ENCODE measurements at places on chromosomes 6 and 20.

GRCh38 chr6:5672581-5673011 lies 334.1 kb downstream of the NRN1 start:
- no peak for DNase-seq

DNA sequence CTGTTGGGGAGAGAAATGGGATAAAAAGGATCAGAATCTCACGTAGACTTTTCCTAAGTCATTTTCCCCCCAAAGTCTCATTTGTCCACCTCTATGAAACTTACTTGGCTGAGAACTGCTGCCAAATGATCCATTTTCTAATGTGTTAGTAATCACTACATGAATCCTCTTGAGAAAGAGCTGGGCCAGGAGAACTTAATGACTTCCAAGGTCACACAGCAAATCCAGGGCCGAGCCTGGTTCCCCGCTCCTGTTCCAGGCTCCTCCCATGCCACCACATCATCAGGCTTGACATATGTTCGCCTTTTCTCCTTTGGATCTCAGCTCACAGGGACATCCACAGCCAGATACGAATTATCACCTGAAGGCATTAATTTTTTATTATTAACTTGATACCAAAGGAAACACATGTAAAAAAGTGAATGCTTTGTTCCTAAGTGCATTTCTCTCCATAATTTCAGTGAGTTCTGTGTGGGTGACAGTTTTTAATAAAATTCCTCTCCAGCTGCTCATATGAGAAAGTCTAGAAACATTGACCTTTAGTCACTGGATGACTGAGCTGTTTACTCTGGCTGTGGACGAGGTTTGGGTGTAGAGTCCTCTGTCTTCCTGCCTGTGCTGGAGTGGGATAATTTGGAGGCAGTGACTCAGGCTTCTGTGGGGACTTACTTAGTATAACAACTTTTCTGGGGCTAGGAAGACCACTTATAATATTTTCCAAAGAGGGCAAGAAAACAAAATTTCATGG lies 276.3 kb downstream of the PAX1 start:
- DNase-seq: no peak

GRCh38 chr6:105428342-105428957 lies 25.6 kb upstream of the PREP start:
- DNase-seq: no peak

DNA sequence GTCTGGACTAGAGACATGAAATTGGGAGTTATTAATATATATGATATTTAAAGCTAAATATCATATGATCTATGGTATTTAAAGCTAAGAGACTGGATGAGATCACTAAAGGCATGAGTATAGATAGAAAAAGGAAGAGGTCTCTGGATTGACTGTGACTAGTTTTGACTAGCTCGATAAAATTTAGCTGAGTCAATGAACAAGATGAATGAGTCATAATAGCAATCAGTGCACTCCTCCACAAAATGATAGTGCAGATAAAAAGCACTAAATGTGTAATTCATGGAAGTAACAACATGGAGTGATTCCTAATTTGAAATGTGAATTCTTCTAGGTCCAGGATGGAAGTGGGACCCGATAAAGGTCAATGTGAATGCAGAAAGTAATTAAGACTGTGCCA lies 127.4 kb downstream of the PFDN4 start:
- no peak for DNase-seq

- DNase-seq: no peak
These were observed 8.7 kb downstream of the MAP1LC3A start for GRCh38 chr20:34566978-34567891.

DNA sequence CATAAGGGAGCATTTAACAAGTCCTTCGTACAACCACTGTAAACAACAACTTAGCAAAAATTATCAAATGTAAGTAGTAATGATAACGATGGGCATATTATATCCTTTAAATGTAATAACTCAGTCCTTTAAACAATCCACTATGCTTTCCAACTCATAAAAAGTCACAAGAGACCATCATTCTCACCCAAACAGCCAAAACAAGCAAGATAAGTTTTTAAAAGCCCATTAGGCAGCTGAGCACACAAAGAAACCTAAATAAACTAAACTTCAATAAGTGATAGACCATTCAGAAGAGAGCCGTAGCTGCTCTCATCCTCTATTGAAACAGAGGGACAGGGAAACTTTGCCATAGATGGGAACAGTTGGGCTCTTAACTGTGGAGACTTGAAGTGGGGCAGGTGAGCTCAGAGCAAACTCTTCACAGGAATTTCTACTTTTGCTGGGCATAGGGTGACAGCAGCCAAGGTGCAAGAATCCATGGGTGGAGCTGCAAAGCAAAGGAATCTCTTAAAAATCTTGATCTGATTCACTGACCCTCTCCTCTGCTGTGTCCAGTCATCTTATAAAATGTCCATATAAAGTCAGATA lies 22.5 kb downstream of the RAB22A start:
- DNase-seq: no peak

DNA sequence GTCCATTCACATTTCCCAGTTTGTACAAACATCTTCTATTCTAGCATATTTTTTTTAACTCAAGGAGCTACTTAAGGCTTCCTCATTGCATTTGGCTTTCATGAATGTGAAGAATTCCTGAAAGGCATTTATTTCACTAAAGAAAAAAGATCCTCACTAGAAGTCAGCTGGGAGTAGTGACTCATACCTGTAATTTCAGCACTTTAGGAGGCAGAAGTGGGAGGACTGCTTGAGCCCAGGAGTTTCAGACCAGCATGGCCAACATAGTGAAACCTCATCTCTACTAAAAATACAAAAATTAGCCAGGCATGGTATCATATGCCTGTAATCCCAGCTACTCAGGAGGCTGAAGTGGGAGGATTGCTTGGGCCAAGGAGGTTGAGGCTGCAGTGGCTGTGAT lies 30.9 kb upstream of the XRN2 start:
- no peak for DNase-seq

GRCh38 chr6:44041461-44042260 lies 85.6 kb downstream of the MRPL14 start:
- DNase-seq: no peak

DNA sequence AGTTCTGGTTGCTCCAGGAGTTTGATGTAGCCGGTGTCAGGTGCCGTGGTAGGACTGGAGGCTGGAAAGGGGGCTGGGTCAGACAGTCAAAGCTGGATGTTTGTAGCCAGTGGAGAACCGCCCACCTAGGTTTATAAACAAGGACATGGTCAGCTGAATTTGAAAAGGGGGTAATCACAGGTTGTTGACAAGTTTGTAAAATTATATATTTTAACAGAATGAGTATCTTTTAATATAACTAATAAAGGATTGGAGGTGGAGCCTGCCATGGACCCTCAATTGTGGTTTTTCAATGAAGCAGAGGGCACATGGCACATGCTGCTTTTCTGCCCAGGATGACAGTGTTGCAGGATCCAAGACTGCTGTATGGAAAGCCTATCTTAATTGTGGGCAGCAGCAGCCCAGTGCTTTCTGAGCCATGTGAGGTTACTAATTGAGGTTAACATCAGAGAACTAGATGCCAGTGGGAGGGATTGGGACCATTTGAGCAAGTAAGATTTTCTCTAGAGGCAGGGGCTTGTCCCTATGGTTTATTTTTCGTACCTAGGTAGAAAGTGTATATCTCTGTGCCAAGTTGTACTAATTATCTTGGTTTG lies 9.7 kb downstream of the HECA start:
- no peak for DNase-seq

DNA sequence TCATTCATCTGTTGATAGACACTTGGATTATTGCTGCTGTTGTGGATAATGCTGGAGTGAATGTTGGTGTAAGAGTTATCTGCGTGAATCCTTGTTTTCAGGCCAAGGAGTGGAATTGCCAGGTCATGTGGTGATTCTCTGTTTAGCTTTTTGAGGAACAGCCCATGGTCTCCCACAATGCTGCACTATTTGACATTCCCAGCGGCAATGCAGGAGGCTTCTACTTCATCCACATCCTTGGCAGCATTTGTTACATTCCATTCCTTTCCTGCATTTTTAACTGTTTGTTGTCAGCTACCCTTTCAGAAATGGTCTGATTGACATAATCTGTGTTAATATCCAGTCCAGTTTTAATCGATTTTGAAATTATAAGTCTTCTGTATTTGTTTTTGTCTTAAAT lies 51.7 kb upstream of the CLDN20 start:
- DNase-seq: no peak

GRCh38 chr6:165568326-165568725 lies 94.7 kb downstream of the PDE10A start:
- DNase-seq: no peak

- DNase-seq: no peak
These were observed 347.9 kb upstream of the SPTLC3 start for GRCh38 chr20:12660918-12661317.

- DNase-seq: no peak
These were observed 466.4 kb downstream of the PKHD1 start for GRCh38 chr6:51620971-51621370.

GRCh38 chr6:55941702-55942101 lies 66.3 kb upstream of the BMP5 start:
- no peak for DNase-seq

DNA sequence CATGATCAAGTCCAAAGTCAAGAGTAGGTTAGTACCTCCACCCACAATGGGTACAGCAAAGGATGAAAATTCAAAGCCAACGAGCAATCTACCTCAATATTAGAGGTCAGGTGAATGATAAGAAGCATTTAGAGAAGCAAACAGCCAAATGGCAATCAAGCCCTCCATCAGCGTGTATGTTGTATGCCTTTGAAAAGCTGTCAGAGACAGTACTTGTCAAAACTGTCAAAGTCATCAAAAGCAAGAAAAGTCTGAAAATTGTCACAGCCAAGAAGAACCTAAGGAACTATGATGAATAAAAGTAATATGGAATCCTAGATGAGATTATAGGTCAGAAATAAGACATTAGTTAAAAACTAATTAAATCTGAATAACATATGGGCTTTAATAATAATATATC lies 99.3 kb downstream of the PCSK2 start:
- no peak for DNase-seq

DNA sequence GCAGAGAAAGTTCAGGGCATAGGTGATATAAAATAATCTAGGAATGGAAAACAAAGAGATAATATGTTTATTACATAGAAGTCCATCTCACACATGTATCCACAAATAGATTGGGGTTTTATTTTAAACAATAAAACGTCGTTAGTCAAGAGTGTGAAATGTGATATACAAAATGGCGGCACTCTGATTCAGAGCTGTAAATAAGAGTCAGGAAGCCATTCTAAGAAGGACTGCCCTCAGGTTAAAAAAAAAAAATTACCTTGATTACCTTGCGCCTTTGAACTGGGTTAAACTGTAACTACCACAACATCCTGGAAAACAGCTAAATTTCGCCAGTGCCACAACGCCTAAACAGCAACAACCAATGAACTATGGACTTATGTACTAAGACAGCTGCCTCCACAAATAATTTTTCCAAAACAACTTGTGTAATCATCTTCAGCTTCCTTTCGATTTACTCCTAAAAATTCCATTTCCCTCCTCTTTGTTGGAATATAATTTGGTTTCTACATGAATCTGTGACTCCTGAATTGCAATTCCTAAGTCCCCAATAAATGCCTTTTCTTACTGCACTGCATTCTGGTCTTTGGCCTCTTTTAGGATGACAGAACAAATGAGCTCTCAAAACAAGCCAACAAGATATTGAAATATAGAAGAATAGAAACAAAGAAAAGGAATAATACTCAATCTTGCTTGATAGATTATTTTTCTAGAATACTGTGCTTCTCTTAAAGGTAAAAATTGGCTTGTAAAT lies 1019.5 kb upstream of the MAP3K7 start:
- DNase-seq: no peak

GRCh38 chr6:135163440-135163738 lies 17.7 kb upstream of the MYB start:
- no peak for DNase-seq

- no peak for DNase-seq
These were observed 705.6 kb downstream of the UTRN start for GRCh38 chr6:144990784-144991183.

DNA sequence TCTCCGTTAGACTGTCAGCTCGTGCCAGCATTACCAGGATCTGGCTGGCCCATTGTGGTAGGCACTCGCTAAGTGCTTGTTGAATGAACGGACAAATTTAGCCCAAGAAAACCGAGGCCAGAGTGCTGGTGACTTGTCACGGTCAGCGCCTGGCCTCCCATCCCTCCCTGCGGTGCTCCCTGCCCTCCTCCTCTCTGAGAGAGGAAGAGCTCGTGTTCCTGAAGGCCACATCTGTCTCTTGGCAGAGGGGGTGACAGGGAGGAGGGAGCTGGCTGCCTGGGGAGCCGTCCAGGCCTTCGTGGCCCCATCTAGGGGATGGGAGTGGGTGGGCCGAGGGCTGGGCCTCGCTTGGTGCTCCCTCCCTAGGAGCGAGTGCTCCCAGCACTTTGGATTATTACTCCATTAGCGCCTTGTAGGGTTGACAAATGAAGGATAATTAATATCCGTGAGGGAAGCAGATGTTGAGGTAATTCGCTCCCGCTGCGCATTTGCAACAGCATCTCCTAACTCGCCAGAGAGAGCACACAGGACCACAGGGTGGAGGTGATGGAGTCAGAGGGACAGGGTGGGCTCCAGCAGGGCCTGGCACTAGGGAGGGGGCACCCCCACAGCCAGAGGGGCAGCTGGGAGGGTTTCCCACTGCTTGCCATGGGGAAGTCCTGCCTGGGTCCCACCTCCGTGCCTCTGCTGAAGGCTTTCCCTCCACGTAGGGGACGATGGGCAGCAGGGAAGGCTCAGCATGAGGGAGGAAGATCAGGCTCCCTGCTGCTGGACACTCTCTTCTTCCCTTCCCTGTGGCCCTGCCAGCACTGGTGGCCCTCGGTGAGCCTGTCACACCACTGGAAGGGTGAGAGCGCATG lies 37.0 kb downstream of the VSTM2L start:
- DNase-seq: no peak

GRCh38 chr20:36062799-36063198 lies 91.7 kb upstream of the EPB41L1 start:
- DNase-seq: no peak

DNA sequence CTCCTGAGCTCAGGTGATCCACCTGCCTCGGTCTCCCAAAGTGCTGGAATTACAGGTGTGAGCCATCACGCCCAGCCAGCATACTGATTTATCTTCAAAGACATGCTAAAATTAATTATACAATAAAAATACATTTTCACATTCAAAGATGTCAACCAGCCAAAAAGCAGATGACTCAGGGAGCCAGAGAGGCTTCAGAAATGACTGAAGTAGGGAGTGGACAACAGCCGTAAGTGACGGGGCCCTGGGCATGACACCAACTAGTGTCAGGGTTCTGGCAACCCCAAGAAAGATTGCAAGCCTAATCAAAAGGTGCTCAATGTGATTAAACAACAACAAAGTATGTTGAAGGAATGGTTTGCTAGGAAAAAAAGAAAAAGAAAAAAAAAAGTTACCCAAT lies 28.4 kb downstream of the GPLD1 start:
- DNase-seq: no peak

- DNase-seq: no peak
These were observed 203.7 kb downstream of the BMP7 start for GRCh38 chr20:57062696-57063270.

GRCh38 chr6:168988280-168988679 lies 265.4 kb downstream of the THBS2 start:
- no peak for DNase-seq
